NCI-H2081 (cell line): ENCODE measurements at places on chromosomes 16 and 17.

DNA sequence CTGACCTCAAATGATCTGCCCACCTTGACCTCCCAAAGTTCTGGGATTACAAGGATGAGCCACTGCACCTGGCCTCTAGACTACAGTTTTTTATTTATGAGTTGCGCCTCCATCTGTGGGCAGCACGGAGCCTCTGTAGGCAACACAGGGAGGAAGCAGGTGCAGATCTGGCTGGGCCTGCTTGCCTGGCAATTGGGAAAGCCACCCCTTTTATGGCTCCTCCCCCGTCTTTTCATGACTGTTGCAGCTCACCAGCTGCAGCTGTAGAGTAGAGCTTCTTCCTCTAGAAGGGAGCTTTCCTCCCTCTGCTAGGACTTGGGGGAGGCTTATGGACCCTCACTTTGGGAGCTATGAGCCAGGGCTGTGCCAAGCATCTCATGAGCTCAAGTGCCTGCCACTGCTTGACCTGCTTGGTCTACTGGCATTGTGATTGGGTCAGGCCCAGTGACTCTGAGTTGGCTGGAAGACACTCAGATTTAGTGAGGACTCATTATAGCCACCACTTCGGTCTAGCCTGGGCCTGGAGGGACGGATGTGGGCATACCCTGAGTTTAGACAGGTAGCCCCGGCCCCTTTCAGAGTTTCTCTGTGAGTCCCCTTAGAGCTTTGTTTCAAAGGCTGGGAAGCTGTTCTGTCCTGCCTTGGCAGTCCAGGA, 6.9 kb upstream of the SLC7A6 start:
- no peak for DNase-seq

DNA sequence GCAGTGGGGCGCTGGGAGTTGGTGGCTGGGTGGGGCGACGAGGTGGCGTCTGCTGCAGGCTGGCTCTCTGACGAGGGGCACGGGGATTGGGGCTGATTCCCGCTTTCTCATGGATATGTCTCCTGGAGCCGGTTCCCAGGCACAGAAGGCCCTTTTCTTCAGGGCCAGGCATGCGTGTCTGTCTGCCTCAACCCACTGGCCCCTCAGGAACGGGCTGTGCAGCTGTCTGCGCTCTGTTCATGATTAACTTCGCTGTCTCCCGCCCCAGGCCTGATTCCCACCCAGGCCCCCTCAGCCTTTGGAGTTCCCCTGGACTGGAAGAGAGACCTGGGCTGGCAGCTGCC, 53.1 kb downstream of the RAP1GAP2 start:
- DNase-seq, result no peak

DNA sequence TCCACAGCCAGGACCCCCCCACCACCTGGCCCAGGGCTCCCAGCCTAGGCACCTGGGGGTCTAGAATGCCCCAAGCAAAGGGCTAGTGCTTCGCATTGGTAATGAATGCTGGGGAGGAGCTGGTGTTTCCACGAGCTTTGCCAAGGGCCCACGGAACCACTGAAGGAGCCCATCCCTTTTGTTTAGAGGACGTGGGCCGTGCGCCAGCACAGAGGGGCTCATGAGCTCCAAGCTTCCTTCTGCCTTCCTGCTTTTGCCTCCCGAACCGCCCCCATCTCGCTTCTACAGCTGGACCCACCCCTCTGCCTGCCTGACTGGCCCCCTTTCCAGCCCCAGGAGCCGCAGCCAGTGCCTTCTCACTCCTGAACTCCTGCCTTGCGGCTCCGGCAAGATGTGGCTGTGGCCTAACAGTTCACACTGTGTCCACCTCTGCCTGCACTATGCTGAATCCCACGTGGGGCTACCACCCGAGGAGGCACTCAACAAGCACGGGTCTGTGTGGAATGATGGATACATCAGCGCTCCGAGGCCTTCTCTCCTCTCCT, 31.8 kb upstream of the RASD1 start:
- no peak for DNase-seq

- no peak for DNase-seq
Measured at GRCh38 chr17:28507567-28508203, 1.5 kb downstream of the FOXN1 start.

DNA sequence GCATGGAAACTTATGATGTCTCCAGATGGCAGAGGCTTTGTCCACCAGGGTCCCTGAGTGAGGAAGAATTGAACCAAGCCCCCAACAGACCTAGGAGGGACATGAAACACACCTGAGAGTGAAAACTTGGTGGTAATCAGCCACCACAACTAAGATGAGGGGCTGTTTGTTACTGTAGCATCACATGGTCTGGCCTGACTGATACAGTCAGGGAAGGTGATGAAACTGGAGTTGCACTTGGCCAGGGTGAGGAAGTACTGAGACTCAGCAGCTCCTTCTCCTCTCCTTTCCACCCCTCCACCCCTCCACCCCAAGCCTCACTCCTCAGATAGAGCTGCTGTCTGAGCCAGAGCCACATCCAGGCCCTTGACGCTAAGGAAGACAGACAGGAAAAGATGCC, 37.2 kb downstream of the C16orf82 start:
- DNase-seq, result no peak

GRCh38 chr17:1591474-1592090, 29.0 kb upstream of the PITPNA start:
- no peak for DNase-seq

GRCh38 chr16:87334651-87335624, 17.7 kb upstream of the C16orf95 start:
- no peak for DNase-seq

DNA sequence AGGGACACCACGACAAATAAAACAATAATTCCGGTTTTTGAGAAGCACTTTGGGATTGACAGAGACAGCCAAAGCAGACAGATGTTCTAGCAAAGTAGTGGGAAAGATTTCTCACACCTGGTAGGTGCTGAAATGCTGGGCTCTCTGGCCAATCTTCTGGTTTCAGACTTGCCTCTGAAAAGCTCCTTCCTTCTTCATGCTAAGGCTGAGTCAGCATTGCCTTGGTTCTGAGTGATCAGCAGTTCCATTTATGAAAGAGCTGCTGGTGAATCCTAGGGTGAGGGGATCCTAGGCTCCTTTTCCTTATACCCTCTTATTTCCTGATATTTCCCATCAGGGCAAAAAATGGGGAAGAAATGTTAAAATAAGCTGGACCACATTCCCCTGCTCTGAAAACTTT, 268.7 kb upstream of the SALL1 start:
- DNase-seq, result no peak

DNA sequence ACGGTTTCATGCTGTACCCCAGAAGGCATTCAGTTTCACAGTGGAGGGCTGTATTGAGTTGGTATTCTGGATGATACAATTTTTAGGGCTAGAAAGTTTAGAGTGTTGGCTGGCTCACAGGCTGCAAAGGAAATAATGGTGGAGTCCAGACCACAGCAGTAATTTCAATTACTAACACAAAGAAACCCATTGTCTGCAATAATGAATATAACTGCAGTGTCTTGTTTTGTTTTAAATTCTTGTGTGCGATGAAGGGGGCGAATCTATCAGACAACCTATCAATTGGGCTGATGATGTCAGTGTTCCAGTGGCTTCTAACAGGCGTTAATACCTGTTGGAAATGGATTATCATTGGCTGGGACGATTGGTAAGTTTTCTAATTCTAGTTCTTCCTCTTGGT, 1.5 kb downstream of the SP2 start:
- DNase-seq, result no peak

DNA sequence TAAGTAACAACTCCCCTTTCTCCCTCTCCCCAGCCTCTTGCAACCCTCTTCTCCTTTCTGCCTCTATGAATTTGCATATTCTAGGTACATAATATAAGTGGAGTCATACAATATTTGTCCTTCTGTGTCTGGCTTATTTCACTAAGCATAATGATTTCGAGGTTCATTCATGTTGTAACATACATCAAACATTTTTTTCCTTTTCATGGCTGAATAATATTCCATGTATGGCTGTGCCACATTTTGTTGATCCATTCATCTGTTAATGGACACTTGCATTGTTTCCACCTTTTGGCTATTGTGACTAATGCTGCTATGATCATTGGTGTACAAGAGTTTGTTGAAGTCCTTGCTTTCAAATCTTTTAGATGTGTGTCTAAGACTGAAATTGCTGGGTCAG, 17.6 kb upstream of the FA2H start:
- DNase-seq, result no peak

- no peak for DNase-seq
Measured at GRCh38 chr17:1119924-1120323, 59.9 kb downstream of the ABR start.

- no peak for DNase-seq
Measured at GRCh38 chr16:71368958-71369357, 10.4 kb downstream of the CALB2 start.

DNA sequence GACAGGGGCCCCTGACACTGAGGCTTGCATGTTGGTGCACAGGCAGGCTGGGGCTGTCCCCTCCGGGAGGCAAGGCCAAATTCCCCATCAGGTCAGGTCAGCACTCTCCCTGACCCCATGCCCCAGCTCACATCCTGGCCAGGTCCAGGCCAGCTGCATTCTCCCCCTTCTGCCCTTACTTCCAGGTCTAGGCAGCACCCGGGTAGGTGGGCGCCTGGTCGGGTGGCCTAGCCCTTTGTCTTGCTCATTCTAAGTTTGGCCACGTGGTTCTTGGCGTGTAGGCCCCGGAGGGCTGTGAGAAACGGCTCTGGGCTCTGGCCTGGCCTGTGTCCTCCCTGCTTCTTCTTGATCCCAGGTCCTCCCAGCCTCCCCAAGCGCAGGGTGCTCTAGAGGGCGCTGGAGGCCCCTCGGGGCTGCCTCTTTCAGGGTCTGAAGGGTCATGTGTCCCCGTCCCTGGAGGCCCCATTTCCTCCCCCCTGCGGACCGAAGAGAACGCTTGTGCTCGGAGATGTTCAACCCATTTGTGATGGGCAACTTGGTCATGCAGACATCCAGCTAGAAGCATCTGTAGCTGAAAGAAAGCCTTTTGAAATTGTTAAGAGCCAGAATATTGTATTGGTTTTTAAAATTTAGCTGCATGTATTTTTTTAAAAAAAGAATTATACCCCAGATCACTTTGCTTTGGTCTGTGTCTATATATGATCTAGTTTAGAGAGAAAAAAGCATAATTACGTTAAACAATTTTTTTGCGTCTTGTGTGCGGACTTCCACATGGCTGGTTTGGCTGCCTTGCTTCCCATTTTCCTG, 6.7 kb downstream of the BAHCC1 start:
- no peak for DNase-seq

DNA sequence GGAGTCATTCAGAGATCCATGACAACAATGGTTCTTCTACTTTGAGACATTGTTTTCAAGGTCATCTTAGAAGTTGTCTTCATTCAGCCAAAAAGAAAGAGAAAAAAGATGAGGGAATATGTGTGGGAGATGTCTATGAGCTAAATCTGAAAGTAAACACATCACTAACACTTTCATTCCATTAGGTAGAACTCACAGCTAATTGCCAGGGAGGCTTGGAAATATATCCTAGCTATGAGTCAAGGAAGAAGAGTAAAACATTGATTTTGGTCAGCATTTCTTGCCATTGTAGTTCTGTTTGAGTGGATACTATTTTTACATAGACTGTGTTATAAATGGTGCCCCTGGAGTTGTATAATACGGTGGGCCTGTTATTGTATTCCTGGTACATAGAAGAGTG, 316.4 kb upstream of the MYOCD start:
- no peak for DNase-seq

GRCh38 chr17:45871718-45872117, 22.6 kb upstream of the MAPT start:
- DNase-seq, result no peak

GRCh38 chr16:74650966-74651567, 15.6 kb downstream of the RFWD3 start:
- no peak for DNase-seq

DNA sequence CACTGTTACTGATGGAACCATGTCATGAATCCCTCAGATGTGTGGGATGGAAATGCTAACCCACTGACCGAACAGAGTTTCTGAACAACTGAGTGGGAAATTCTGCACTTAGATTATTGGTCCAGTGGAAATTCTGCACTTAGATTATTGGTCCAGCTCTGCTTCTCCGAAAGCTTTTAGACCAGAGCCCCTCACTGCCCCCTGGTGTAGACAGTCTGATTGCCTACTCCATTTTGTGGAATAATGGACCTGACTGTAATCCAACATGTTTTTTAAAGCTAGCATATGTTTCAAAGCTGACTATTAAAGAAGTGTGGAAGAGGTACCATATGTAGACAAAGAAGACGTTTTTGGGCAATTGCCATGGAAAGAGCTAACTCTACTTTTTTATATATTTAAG, 50.3 kb upstream of the TBX2 start:
- no peak for DNase-seq

DNA sequence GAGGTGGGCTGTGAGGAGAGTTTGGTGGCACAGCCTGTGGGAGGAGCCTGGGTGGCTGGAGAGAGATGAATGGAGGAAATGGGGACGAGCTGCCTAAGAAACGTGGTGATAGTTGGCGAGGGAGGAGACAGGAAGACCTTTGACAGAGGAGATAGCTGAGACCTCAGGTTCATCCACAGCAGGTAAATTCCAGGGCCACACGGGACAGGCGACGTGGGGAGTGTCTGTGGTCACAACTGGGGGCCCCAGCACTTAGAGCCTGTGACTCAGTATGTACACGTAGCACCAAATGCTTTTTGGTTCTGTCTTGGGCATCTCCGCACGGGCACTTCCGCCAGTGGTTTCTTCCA, 7.7 kb downstream of the MINK1 start:
- DNase-seq, result no peak

DNA sequence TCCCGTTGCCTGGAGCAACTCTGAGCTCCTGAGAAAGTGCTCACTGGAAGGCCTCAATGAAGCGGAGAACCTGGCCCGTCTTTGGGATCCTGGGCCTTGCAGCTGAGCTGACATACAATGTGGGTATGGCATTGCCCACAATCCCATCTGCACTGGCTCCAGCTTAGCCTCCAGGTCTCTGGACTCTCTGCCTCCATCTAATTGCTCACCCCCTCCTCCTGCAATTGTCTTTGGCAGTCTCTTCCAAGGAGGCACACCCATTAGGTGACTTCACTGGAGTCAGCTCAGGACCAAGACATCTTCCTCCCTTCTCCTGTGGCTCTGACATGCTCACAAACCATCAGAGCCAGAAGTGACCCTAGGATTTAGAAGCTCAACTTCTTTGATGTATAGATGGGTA, 1.5 kb downstream of the DLX4 start:
- no peak for DNase-seq

GRCh38 chr17:68646626-68647526, 45.7 kb upstream of the FAM20A start:
- DNase-seq, result no peak

DNA sequence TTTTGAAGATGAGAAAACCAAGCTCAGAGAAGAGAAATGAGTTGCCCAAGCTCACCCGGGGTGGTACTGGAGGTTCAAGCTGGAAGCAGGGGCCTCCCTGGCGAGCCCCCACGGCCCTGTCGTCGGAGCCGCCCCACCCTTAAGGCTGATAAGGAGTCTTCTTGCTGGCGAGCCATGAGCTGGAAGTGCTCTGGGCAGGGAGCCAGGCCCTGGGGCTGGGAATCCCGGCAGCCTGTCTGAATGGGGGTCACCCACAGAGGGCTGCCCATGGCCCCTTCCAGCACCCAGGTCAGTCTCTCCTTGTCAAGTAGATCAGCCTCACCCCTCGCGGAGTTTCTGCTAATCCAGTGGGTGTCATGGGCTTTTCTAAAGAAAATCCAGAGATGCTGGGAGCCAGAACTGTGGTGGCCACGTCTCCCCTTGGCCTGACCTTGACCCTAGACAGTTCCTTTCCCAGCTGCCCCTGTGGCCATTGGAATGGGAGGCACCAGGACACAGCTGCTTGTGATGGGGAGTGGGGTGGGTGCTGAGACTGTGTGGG, 1.2 kb upstream of the P2RX1 start:
- DNase-seq, result no peak

GRCh38 chr17:38322156-38322779, 21.5 kb downstream of the GPR179 start:
- DNase-seq, result peak; percentile 43
